ENCODE measurements at places on chromosomes 16 and 17.
A peak's percentile ranks its signal among the peaks of the same experiment; 100 is the strongest.

GRCh38 chr17:77891602-77892001 is 66.9 kb upstream of the TNRC6C start:
- DNase-seq: no peak

GRCh38 chr16:70018254-70018653 is 67.1 kb downstream of the CLEC18A start:
- peak; percentile 25 for DNase-seq

DNA sequence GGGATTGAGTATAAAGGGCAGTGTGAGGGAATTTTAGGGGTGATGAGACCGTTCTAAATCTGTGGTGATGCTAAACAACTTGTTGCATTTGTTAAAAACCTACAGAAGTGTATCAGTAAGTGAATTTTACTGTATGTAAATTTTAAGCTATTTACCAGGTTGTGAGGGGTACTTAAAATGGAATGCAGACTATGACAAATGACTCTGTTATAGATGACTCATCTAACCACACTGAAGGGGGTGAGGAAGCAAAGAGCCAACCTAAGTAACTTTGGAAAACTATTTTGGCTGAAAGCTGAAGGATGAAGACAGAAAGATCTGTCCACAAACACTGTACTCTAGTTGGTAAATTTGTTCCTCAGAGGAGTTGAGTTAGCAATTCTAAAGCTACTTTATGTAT is 5.3 kb upstream of the MKS1 start:
- no peak for DNase-seq

DNA sequence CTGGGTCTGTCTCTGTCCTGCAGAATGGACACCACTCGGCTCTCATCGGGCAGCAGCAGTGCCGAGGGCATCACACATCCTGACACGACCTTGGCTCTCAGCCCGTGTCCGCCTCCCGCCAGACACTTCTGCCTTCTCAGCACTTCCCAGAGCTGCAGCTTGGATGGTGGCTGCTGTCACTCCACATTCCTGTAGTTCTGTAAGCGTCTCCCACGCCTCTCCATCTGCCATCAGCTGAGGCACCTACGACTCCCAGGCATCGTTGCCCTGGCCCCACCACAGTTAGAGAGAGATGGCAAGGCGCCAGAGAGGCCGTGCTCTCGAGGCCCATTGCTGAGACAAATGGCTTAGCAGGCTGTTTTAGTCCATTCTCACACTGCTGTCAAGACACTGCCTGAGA is 195.9 kb upstream of the CHMP6 start:
- no peak for DNase-seq

DNA sequence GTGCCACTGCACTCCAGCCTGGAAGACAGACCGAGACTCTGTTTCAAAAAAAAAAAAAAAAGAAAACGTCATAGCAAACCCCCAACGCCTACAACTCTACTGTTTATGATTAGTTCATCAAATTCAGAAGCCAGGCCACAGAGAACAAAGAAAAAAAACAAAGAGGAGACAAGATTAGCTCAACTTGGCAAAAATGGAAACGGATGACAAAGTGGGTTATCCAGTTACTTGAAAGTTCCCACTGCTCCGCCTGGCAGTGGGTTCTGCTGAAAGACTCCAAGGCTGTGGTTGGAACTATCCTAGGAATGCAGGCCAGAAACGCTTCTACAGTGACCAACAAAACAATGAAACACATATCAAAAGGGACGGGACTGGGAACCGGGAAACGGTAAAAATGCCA is 53.1 kb downstream of the MRM3 start:
- no peak for DNase-seq

DNA sequence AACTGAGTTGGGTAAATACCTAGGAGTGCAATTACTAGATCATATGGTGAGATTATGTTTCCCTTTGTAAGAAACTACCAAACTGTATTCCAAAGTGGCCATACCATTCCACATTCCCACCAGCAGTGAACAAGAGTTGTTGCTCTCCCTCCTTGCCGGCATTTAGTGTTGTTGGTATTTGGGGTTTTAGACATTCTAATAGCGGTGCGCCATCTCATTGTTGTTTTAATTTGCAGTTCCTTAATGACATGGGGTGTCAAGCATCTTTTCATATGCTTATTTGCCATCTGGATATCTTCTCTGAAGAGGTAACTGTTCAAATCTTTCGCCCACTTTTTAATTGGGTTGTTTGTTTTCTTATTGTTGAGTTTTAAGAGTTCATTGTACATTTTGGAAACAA is 164.2 kb upstream of the LHX1 start:
- no peak for DNase-seq

- DNase-seq: no peak
Observed at GRCh38 chr16:75250809-75251279, 580 bp downstream of the BCAR1 start.

GRCh38 chr17:67415291-67415690 is 38.2 kb downstream of the PITPNC1 start:
- no peak for DNase-seq

DNA sequence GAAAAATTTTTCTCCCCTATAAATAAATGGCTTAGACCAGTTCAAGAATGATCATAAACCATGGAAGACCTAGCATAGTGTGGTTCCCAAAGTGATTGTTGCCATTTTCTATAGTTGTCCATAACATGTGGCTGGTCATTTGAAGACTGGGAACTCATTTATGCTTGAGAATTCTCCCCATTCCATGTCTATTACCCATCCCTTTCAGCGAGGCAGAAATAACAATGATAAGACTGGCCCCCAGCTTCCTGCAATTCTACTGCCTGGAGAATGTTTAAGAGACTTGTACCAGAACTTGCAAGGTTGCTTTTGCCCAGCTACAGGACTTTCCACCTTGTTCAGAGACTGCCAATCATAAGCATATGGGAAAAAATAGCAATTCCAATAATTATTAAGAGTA is 146.5 kb upstream of the CDH11 start:
- no peak for DNase-seq

- no peak for DNase-seq
Observed at GRCh38 chr17:44766409-44767038, 7.7 kb downstream of the ADAM11 start.

DNA sequence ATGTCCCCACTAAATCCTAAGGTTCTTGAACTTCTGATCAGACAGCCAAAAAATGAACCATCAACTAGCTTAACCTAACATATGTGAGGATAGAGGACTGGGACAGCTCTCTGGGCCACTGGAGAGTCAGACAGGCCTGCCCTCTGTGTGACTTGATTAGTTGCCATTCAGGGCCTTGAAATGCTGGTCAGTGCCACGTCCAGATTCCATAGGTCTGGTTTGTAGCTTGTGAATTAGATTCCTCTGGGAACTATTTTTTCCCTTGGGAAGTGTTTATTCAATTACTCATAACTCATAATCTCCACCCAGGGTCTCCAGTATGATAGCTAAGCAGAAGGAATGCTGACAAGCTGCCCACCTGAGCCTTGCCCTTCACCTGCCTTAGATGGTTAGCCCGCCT is 48.2 kb downstream of the IGF2BP1 start:
- no peak for DNase-seq

DNA sequence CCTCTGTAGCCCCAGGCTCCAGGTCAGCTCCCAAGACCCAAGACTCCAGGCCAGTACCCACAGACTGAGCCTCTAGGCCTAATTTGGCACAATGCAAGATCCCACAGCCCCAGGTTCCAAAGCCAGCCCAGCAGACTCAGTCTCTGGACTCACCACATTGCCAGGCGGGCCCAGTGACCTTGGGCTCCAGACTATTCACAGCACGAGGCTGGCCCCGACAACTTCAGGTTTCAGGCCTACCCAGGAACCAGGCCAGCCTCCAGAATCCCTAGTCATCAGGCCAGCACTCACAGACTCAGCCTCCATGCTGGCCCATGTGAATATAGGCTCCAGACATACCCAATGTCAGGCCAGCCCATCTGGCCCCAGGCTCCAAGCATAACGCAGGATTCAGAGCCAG is 103.8 kb downstream of the CEP112 start:
- no peak for DNase-seq

GRCh38 chr17:48749621-48750553 is 21.3 kb upstream of the HOXB13 start:
- DNase-seq: no peak

GRCh38 chr17:35423761-35424160 is 8.5 kb downstream of the SLFN12 start:
- no peak for DNase-seq

DNA sequence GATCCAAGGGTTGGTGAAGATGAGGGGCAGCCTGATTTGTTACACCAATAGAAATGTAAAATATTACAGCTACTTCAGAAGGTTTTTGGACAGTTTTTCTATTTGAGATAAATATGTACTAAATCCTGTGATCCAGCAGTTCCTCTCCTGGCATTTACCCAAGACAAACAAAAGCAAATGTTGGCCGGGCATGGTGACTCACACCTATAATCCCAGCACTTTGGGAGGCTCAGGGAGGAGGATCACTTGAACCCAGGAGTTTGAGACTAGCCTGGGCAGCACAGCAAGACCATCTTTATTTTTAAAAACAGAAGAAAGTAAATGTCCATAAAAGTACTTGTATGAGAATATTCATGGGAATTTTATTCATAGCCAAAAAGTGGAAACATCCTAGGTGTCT is 64.8 kb upstream of the MRC2 start:
- no peak for DNase-seq
